Activated T-cell treated with anti-CD3 and anti-CD28 coated beads, Interleukin-2, amount 50 U/mL, for 24 hours (primary cell): ENCODE measurements at places on chromosomes 3 and 15.

- no peak for DNase-seq
Observed at GRCh38 chr15:44300572-44300971, 12.1 kb downstream of the GOLM2 start.

GRCh38 chr3:192881159-192881786 lies 36.4 kb downstream of the MB21D2 start:
- DNase-seq = no peak

DNA sequence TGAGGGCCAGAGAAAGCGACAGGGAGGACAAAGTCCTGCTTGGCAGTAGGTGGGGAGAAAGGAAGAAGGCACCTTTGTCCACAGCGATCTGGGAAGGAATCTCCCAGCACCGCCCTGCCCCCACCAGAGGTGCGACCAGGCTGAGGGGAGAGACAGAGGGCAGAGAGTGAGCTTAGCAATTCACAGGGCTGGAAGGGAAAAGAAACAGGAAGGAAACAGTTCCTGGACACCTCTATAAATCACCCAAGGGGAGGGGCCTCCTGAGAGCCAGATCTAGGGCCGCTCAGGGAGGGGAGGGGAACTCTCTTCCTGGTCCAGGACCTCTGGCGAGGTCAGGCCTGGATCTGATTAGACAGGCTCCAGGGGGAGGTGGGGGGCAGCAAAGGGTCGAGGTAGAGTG lies 35.4 kb downstream of the RNU5B-1 start:
- no peak for DNase-seq

- DNase-seq = no peak
Observed at GRCh38 chr3:115927197-115927596, 303.9 kb downstream of the GAP43 start.

DNA sequence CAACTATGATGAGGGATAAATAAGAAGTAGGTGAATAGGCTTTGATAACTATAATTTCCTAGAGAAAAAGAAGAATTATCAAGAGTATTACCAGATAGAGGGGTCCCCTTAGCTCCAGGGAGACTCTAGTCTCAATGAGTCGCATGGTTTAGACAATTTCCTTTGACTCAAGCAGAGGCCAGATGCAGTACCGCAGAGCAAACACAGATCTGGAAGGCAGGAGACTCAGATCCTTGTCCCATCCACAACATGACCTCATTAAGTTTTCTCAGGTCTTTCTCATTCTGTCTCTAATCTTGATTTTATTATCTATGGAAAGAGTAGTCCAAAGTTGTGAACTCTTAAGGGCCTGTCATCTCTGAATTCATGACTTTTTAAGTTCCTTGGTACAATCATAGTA lies 987.9 kb downstream of the NTRK3 start:
- no peak for DNase-seq

DNA sequence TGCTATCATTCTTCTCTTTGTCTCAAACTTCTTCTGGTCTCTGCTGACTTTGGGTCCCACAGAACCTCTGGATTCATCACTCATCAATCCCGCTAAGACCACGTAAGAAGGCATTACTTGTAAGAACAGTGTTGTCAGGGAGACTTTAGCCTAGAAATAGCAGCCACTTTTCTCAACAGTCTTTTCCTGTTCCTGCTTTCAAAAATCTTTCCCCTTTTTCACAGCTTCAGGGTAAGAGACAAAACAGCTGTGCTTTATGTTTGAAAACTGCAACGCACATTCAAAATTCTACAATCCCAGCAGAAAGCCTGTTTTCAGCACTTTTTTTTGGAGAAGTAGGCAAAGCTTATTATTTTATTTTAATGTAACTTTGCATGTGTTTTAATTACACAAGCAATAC lies 42.0 kb upstream of the FAM98B start:
- DNase-seq = no peak

- no peak for DNase-seq
Observed at GRCh38 chr3:183924956-183925355, 40.3 kb upstream of the PARL start.

- DNase-seq = no peak
Observed at GRCh38 chr3:79249701-79250100, 518.1 kb downstream of the ROBO1 start.

- DNase-seq = no peak
Observed at GRCh38 chr3:151979906-151980305, 106.5 kb downstream of the SUCNR1 start.

GRCh38 chr3:16468336-16469098 lies 45.0 kb downstream of the RFTN1 start:
- DNase-seq = no peak
